Vagina (tissue), 2 donors: ENCODE measurements at places on chromosomes 3 and 15.

DNA sequence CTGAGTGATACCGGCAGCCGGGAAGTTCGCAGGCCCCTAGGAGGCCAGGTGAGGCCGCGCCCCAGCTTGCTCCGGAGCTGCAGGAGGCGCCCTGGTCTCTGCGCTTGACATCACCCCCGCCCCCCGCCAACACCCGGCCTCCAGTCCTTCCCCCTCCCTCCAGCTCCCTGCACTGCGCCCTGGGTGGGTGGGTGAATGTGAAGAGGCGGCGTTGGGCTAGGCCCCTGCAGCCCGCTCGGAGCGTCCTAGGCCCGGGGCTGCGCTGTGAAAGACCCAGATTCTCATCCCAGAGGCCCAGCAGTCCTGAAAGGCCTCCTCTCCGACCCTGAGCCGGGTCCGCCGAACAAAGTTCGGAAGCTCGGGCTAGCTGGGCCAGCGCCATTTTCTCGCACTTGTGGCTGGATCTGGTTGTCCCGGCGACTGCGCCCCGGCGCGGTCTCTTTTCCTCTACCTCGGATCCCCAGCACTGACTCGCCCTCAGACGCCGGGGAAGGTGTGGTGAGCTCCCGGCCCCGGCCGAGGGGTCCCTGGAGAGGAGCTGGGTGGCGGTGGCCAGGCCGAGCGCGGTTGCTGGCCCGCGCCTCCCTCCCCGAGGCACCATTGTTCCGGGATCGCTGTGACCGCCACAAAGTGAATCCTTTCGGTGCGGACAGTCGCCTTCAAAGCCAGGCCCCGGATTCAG is 12.9 kb downstream of the ZIC4 start:
- no peak overlapping the region for H3K27ac ChIP-seq
- peak overlapping the region; percentile 37 for H3K4me3 ChIP-seq

DNA sequence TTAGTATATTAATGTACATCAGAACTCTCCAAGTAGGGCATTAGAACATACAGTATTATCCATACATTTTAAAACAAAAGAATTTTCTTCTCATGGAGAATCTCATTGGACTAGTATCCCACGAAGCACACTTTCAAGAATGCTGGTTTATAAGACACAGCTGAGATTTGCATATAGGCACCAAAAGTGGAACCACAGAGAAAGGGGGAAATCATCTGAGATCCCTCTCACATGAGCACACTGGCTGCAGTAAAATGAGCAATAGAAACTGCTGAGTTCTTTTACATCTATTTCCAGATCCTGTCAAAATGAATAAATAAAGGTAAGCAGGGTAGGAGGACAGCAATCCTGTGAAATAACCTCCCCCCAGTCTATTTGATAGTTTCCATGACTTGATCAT is 665.3 kb downstream of the FHIT start:
- no peak for DNase-seq
- no peak overlapping the region for H3K4me3 ChIP-seq
- no peaks in the 10 kb centered on the region for H3K4me1 ChIP-seq
- H3K27ac ChIP-seq = no peak overlapping the region
- no peaks in the 10 kb centered on the region for H3K36me3 ChIP-seq
- H3K27me3 ChIP-seq = no peaks in the 10 kb centered on the region

DNA sequence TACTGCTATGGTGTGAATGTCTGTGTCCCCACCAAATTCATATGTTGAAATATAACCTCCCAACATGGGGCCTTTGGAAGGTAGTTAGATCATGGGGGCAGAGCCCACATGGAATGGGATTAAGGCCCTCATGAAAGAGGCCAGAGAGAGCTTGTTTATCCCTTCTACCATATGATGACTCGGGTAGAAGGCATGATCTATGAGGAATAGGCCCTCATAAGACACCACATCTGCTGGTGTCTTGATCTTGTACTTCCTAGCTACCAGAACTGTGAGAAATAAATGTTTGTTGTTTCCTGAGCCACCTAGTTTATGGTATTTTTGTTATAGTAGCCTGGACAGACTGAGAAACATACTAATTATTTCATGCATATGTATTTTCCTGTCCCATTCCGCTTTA is 51.9 kb downstream of the WWTR1 start:
- no peak for DNase-seq
- H3K36me3 ChIP-seq = no peaks in the 10 kb centered on the region

DNA sequence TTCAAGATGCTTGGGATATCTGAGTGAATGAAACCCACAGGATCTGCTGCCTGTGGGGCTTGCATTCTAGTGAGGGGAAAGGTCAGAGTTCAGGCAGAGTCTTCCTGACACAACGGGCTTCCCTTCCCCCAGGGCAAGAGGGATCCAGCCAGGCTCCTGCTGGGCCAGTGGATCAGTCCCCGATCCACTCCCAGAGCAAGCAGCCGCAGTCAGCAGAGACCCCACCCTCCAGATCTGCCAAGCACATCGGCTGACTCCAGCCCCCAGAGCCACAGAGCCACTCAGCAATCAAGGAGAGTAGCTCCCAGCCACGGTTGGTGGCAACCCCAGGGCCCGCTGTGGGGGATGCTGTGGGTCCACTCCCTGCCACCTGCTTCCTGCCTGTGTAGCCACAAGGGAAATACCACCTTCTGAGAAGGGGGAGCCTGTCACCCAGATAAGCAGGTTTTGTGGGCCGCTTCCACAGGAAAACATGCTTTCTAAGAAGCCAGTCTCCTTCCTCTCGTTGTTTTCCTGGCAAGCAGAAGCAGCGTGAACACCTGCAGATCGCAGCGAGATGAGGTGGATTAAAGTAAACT is 44.9 kb downstream of the CPN2 start:
- DNase-seq = no peak
- H3K27me3 ChIP-seq = no peaks in the 10 kb centered on the region
- no peak overlapping the region for H3K27ac ChIP-seq
- peaks cover 5% of the 10 kb centered on the region for H3K4me1 ChIP-seq

GRCh38 chr3:9250236-9250635 is 790 bp upstream of the SRGAP3 start:
- H3K27ac ChIP-seq = no peak overlapping the region
- no peaks in the 10 kb centered on the region for H3K27me3 ChIP-seq
- no peak overlapping the region for H3K4me3 ChIP-seq
- no peak for DNase-seq
- H3K4me1 ChIP-seq = peaks cover 34% of the 10 kb centered on the region
- no peaks in the 10 kb centered on the region for H3K36me3 ChIP-seq

DNA sequence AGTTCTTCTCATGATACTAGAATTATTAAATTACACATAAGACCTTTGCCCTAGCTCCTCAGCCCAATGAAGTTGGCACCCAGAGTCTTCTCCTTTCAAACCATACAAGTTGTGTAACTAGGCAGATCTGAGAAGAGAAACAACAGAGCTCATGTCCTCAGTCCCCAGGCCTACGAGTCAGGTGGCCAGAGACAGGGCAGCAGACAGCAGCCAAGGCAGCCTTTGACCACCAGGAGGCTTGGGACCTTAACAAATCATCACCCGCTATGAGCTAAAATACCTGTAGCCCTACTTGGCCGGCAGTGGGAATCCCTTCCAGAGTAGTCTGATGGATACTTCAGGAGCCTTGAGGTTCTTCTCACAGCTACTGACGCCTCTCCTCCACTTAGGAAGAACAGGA is 18.3 kb downstream of the STIMATE start:
- DNase-seq = no peak
- no peak overlapping the region for H3K27ac ChIP-seq
- no peak overlapping the region for H3K4me3 ChIP-seq
- H3K36me3 ChIP-seq = no peaks in the 10 kb centered on the region
- no peaks in the 10 kb centered on the region for H3K27me3 ChIP-seq
- no peaks in the 10 kb centered on the region for H3K4me1 ChIP-seq
